ENCODE measurements at places on chromosomes 7 and 10.
A peak's percentile ranks its signal among the peaks of the same experiment; 100 is the strongest.

DNA sequence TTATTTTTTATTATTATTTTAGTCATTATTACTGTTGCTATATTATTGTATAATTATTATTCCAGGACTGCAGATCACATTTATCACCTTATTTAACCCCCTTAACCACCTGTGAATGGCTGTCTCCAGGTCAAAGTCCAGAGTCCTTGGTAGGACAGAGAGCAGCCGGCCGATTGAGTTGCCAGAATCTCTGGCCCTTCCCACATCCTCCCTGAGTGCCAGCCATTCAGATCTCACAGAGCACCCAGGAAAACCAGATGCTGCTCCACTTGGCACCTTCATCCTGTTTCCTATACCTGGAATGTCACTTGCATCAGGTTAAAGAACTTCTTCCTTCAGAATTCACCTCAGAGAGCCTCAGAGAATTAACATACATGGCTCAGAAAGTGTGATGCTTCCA lies 101.1 kb downstream of the ELAPOR2 start:
- no peak for DNase-seq

DNA sequence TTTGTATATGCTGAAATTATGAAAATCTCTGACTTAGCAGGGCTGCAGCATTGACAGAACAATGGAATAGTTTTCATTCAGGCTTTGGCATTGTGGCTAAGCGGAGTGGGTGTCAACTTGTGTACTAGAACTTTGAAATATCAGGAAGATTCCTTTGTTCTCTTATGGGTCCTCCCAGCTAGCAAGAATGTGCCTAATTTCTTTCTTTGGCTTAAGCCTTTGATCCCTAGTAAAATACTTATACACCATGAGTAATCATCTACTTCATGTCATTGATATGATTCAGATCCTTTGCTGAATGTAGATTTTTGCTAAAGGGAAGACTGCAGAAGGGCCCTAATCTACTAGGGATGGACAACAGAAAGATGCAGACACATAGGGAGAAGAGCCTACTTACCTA lies 6.2 kb downstream of the AVL9 start:
- peak; percentile 55 for DNase-seq

DNA sequence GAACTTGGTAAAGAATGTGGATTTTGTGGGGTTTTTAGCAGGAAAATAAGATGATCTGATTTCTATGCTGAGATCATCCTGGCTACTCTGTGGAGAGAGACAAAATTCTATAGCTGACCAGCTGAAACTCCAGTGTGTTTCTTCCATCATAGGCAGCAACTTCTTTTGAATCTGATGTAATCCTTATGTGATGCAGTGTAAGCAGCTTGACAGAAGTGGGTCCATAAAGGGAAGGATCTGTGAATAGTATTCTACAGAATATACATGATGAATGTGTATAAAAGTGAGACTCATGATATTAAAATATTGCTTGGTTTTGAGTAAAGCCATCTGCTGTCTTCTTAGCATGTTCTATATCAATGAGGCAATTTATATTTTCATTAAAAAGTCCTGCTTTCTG lies 4.4 kb downstream of the MYO3A start:
- DNase-seq: no peak

DNA sequence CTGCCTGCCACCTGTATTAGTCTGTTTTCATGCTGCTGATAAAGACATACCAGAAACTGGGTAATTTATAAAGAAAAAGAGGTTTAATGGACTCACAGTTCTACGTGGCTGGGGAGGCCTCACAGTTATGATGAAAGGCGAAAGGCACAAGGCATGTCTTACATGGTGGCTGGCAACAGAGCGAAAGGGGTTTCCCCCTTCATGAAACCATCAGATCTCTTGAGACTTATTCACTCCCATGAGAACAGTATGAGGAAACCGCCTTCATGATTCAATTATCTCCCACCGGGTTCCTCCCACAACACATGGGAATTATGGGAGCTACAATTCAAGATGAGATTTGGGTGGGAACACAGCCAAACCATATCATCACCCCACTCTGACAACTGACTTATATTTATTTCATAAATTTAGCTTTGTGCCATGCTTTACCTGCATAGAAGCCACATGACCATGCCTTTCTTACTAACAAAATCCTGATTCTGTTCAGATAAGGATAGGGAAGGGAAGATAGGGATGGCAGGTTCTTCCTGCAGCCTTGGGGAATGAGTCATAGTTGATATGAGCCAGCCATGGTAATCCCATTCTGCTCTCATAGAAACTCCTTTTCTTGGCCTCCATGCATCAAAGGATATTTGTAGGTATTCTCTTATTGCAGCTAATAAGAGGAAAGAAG lies 191.3 kb upstream of the AGK start:
- peak; percentile 73 for DNase-seq

DNA sequence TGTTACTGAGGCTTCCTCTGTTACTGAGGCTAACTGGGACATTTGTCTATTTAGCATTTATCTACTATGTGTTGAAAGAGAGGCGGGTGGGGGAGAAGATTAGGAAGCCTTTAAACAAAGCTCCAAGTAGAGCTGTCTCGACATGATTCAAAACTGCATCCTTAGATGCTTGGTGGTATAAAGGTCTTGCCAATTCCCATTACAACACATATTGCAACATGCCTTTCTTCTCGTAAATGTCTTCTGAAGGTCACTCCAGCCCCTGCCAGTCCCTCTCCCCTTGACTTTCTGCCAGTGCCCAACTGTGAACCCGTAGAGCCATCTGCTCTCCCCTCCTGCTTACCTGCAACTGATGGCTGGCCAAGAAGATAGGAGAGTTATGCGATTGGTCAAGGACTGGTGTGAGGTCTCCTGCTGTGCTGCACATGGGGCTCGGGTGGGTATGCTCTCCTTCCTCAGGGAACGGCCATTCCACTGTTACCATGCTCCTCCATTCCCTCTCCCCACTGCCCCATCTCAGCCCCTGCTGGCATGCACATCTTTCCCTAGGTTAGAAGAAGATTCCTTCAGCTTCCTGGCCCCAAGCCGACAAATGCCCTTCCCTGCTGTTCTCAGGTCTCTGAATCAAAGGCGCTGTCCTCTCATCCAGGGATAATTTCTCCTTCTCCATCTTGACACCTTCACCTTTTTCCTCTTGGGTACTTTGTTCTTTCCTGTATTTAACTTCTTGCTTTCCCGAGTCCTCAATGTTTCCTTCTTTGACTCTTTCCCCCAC lies 43.6 kb upstream of the ZNF32 start:
- DNase-seq: no peak

DNA sequence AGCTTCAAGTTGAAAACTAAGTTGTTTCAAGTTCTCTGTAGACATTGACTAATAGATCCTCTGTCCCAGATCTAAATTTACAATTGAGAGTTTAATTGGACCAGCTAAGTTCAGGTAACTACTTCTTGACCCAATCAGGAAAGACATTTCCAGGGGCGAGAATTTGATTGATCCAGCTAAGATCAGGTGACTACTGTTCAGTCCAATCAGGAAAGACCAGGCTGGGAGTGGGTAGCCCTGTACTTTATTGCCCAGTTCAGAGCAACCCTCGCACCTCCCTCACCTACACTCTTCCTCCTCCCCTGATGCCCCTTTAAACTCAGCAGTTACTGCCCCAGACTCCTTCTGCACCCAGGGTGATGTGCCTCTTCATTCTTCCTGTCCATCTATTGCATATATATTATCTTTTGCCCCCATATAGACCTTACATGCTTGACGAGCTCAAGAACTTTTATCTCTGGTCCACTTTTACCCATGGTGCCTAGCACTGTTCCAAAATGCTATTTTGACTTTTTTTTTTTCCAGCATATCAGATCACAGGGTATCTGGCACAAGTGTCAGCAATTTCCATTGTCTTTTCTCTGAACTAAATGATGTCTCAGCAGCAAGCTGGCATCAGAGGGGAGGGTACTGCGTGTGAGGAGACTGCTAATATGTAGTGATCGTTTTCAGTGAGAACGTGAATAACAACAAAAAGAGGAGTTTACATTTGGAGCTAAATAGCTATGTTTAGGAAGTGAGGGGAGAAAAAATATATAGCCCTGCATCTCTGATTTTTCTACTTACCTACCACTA lies 169.4 kb downstream of the KIAA1217 start:
- no peak for DNase-seq

DNA sequence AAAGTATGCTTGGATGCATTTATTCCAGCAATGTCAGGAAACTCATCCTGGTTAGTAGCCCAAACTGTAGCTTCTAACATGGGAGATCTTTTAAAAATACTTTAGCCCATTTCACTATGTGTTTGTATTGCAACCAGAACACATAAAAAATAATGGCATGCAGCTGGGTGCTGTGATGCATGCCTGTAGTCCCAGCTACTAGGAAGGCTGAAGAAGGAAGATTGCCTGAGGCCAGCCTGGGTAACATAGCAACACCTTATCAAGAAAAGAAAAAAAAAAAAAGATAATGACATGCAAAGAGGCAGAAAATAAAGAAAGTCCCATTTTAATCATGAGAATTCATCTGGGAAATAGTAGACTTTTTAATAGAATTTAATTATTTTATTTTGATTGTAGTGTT lies 517.0 kb upstream of the TEX47 start:
- no peak for DNase-seq

- no peak for DNase-seq
Measured at GRCh38 chr7:129264534-129264933, 39.7 kb downstream of the AHCYL2 start.

GRCh38 chr7:33248671-33249070 lies 119.3 kb downstream of the BBS9 start:
- DNase-seq: no peak

DNA sequence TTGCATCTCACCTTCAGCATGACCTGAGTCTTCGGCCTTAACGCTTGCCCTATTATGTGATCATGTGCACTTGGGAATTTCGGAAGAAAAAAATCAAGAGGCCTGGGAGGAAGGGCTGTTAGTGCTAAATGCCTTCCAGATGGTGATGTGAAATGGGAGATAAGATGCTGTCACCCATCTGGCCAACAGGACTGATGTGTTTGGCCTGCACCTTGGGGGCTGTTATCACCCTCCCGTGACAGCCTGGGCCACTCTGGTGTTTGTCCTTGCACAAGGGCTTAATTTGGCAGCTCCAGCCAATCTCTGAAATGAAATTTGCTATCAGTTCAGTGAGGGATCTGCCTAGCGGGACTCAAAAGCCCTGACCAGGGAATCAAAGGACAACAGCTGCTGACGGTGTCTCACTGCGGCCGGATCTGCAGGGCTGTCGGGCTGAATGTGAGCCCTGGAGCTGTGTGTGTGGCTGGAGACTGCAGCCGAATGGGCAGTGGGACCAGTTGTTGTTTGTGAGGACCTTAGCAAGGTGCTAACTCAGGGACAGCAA lies 131.4 kb upstream of the BTBD16 start:
- no peak for DNase-seq

GRCh38 chr10:113665806-113666354 lies 2.0 kb upstream of the NRAP start:
- DNase-seq: peak; percentile 59

All from kidney tubule cell (primary cell).